ENCODE measurements at places on chromosomes 12 and 14.

DNA sequence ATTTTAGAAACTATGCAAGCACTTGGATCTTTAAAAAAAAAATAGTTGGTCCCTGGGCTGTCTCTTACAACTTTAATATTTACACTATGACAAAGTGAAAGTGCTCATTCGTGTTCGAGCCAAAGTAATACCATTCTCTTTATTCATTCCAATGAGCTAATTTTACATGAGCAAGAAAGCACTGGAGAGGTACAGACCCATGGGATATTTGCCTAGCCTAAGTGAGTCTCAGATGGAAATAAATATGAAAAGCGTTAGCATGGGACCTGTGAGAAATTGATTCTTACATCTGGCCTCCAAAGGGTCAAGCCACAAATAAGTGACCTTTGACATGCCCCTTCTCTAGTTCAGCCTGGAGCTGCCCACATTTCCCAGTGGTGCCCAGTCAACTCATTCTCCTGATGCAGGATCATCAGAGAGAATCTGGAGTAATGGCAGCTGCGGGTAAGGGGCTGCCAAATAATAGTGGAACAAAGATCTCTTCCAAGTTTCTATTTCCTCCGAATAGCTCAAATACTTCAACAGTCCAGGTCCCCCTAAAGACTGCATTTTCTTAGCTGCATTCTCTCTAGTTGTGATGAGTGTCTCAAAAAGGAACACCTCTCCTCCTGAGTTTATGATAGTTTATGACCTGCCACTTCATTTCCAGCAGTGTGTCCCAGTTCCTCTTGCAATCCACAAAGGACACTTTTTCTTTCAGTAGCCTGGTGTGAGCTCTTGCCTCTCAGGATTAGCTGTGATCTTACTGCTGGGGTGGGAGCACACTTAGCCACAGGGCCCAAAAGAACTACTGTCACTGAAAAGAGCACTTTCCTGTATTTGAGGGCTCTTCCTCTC is 208.2 kb downstream of the DAD1 start:
- DNase-seq = no peak

GRCh38 chr14:95018821-95019220 is 138.5 kb downstream of the DICER1 start:
- no peak for DNase-seq

- DNase-seq = no peak
Observed at GRCh38 chr14:28243600-28243999, 523.0 kb upstream of the FOXG1 start.

- DNase-seq = no peak
Observed at GRCh38 chr14:104528496-104528895, 51.1 kb upstream of the C14orf180 start.

GRCh38 chr14:23916446-23916845 is 37.1 kb upstream of the DHRS4 start:
- DNase-seq = no peak

- DNase-seq = no peak
Observed at GRCh38 chr12:49021292-49021915, 2.8 kb upstream of the PRKAG1 start.

GRCh38 chr12:122537021-122537420 is 10.0 kb downstream of the KNTC1 start:
- DNase-seq = no peak

DNA sequence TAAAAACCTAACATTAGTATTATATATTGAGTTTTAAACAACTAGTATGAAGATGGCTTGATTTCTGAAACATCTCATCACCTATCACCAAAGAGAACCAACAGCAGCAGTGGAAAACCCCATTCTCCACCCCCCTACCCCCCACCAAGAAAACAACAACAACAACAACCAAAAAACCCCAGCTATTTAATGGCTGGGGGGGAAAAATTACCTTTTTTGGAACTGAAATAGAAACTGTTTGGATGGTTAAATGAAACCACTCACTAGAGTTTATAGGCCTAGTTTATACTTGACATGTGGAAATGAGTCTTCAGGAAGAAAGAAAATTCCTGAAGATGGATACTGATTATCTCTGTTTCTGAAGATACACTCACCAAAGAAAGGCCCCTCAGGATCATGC is 30.3 kb downstream of the PPP2R5E start:
- DNase-seq = no peak

- no peak for DNase-seq
Observed at GRCh38 chr14:95644981-95645380, 41.2 kb upstream of the TCL1B start.

DNA sequence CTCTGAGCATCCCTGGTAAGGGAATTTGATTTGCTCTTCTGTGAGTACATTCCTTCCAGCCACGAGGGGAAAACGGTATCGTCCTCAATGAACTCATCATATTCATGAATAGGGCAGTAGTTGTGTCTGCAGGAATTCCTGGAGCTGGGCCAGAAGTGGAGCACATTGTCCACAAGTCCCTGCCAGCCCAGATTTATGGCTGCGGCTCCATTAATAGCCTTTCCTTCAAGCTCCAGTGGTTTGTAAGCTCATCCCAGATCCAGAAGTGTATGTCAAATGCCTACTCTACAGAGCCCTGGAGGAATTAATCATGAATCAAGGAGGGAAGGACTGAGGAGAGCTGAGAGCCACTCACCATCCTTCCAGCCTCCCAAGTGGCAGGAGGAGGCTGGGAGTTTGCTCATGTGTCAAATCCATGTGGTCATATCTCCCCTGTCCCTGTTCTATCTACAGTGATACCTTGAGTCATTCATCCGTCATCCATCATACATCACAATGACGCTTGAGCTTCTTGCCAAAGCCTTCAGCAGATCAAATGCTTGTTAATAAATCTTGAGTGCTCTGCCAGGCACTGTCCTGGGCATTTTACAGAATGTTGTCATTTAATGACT is 65.5 kb downstream of the SVOP start:
- DNase-seq = no peak

DNA sequence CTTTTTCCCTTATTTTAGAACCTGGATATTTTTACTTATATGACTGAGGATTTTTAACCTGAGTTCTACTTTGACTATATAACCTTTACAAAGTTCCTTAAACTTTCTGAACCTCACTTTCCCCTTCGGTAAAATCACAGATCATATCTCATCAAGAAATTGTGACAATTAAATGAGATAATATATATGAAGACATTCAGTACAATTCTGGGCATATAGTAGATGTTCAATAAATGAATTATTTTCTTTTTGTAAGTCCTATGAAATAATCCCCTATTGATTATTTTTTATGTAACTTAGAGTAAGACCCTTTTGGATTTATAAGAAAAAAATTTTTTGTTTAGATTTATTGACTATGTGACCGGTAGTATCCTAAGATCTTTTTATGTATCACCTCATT is 17.6 kb upstream of the FAM177A1 start:
- no peak for DNase-seq

DNA sequence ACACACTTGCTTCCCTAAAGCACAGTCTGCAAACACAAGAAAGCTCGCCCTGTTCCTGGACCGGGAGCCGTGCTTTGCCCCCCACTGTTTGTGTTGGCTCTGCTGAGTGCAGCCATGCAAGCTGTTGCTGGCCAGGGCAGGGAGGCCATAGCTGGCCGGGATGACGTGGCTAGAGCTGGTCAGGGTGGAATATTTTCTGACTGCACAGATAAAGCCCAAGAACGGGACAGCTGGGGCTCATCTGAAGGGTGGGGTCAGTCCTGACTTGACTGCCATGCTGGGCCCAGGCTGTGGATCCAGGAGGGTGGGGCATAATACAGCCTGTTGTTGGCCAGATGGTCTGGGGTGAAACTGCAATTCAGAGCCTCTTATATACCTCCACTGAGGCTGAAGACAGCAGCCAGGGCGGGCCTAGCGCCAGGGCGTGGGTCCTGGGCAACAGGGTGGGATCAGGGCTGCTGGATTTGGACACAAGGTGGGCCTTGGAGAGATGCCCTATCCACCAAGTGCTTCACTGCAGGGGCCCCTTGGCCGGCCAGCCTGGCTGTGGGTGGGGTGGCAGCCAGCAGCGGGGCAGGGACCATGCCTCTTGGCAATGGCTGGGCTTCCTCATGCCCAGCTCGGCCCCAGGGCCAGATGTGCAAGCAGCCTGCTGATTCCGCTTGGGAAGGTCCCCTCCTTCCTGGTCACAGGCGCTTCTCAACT is 14.8 kb downstream of the KMT5A start:
- no peak for DNase-seq

Measured in CD8-positive, alpha-beta T cell (primary cell).